Activated naive CD4-positive, alpha-beta T cell treated with anti-CD3 and anti-CD28 coated beads, Interleukin-2, amount 50 U/mL, for 72 hours (primary cell): ENCODE measurements at places on chromosomes 11 and 22. TPM values are rescaled to one million over a fixed set of nuclear protein-coding genes. Genes with fewer than 3 reads are reported as not detected.
A peak's percentile ranks its signal among the peaks of the same experiment; 100 is the strongest.

Gene PRG3
- not detected for total RNA-seq

DNA sequence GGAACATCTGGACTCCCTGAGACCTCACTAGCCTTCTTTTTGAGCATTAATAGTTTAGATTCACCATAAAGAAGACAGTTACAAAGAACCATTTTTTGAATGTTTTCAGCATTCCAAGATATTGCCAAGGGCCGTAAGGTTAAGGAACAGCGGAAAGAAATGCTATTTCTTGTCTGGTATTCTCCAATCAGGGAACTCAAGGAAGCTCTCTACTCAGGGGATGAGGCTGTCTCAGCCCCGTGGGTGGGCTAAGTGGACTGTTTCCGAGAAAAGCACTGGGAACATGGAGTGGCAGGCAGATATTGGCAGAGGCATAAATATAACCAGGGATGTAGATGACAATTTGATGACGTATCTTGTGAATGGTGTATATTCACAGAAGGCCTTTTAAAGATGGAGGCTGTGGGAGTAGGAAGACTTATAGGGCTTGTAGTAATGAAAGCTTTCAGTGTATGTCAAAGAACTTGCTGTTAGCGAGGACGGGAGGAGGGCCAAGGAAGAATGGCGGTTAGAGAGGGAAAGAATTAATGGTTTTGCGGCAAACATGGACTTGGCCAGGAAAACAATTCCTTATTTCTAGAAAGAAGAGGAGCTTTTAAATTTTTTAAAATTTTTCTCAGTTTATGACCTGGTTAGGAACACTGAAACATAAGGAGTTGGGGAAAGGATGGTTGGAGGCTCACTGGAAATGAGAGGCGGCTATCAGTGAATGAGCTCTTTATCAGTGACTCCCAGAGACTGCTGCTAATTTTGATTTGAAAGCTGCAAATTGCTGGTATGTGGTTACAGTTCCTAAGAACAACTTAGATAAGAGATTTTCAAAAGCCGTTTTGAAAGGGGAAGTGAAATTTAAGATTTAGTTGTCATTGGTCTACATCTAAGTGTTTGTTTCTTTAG lies 64.6 kb downstream of the ST3GAL4 start:
- no peak for DNase-seq

GRCh38 chr22:23826510-23827350 lies 12.1 kb downstream of the DERL3 start:
- no peak for DNase-seq

Gene FDXACB1
- total RNA-seq: 5.1 TPM

DNA sequence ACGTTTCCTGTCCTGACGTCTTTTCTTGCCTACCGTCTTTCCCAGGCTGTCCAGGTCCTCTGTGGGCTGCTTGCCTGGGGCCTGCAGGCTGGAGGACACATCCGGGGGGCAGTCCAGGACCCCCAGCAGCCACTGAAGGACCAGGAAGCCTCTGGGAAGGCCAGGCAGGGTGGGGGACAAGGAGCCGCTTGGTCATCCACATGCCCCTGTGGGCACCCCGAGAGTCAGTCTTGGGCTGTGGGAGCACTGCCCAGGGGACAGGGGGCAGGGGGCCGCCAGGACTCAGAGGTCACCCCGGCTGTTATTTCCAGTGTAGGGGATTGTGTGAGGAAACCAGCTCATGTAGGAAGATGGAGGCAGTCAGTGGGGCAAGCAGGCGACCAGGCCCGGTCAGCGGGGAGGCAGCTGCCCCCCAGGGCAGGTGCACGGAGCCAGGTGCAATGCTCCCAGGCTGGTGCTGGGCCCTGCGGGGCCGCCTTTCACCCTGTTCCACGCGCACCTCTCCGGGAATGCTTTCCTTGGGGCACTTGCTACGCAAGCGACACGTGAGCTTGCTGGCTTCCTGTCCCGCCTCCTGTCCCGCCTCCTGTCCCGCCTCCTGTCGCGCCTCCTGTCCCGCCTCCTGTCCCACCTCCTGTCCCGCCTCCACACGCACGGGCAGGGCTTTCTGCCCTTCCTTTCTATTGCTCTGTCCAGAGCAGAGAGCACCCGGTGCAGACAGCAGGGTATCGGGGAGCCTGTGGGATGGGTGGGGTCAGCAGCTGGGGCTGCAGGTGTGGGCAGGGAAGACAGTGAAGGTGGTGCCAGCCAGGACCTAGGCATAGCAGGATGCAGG lies 39.5 kb downstream of the MUC5B start:
- peak; percentile 87 for DNase-seq
